ENCODE measurements at places on chromosomes 4 and X.

GRCh38 chr4:74805601-74806000 lies 11.3 kb upstream of the BTC start:
- DNase-seq, result no peak

- DNase-seq, result no peak
Observed at GRCh38 chr4:82266345-82266744, 107.4 kb downstream of the HNRNPD start.

- no peak for DNase-seq
Observed at GRCh38 chr4:41156574-41156973, 57.8 kb downstream of the APBB2 start.

- no peak for DNase-seq
Observed at GRCh38 chrX:42000836-42001235, 77.5 kb upstream of the CASK start.
